ENCODE measurements at places on chromosomes 1 and 21.

GRCh38 chr1:39485046-39485803 is 6.2 kb upstream of the BMP8A start:
- H3K4me3 ChIP-seq = no peak overlapping the region
- peaks cover 19% of the 10 kb centered on the region for H3K36me3 ChIP-seq
- no peak for DNase-seq
- H3K4me1 ChIP-seq = no peaks in the 10 kb centered on the region

- H3K36me3 ChIP-seq = peaks cover 41% of the 10 kb centered on the region
- H3K27ac ChIP-seq = peak within 1 kb of the TSS; percentile 97
- H3K4me1 ChIP-seq = peaks cover 52% of the 10 kb centered on the region
These were observed at the start of gene TNFAIP8L2 for GRCh38 chr1:151156515-151156819. TNFAIP8L2 (plus strand) TSS chr1:151156649; CDS start chr1:151158698, 2,049 bp downstream.

GRCh38 chr1:3271866-3272265 is 182.6 kb upstream of the ARHGEF16 start:
- H3K4me3 ChIP-seq = no peak overlapping the region
- no peaks in the 10 kb centered on the region for H3K27me3 ChIP-seq
- no peak overlapping the region for H3K27ac ChIP-seq
- H3K36me3 ChIP-seq = no peaks in the 10 kb centered on the region

DNA sequence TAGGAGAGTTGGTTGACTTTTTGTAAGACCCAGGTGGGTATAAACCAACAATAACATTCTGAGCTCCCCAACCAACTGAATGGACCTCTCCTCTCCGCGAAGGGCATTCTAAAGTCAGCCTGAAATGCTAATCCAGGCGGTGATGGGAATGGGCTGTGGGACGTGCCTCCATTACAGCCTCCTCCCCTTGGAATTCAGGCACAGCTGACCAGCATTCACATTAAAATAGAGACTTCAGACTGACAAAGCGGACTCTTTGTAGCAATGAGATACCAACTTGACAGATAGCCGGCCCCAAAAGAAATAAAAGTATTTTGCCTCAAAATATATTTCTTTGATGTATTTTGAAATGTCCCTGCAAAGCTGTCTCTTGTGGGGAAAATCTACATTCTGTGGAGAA is 101.7 kb downstream of the KIF26B start:
- no peaks in the 10 kb centered on the region for H3K27me3 ChIP-seq
- peaks cover 2% of the 10 kb centered on the region for H3K36me3 ChIP-seq
- no peaks in the 10 kb centered on the region for H3K4me1 ChIP-seq
- no peak overlapping the region for H3K4me3 ChIP-seq

DNA sequence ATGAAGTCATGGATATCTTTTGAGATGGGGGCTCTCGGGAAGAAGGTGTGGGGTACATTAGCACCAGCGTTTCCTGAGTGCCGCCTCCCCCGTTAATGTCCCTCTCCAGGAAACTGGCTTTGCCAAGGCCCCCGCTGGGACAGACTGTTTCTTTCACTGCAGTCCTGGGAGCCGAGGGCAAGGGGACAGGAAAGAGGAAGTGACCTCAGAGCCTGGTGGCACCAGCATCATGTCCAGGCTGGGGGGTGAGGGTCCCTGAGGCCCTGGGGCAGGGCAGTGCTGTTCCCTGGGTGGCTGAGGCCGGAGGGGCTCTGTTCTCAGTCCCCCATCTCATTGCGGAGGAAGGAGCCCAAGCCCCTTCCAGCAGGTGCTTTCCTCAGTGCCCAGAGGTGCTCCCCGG is 5.8 kb downstream of the PFKL start:
- H3K27me3 ChIP-seq = no peaks in the 10 kb centered on the region
- no peak for DNase-seq
- peaks cover 34% of the 10 kb centered on the region for H3K4me1 ChIP-seq
- no peak overlapping the region for H3K4me3 ChIP-seq
- peaks cover 12% of the 10 kb centered on the region for H3K36me3 ChIP-seq

- H3K4me3 ChIP-seq = no peak overlapping the region
- H3K27me3 ChIP-seq = peaks cover 3% of the 10 kb centered on the region
- DNase-seq = no peak
These were observed 28.7 kb upstream of the FAM89A start for GRCh38 chr1:231068762-231069161.

DNA sequence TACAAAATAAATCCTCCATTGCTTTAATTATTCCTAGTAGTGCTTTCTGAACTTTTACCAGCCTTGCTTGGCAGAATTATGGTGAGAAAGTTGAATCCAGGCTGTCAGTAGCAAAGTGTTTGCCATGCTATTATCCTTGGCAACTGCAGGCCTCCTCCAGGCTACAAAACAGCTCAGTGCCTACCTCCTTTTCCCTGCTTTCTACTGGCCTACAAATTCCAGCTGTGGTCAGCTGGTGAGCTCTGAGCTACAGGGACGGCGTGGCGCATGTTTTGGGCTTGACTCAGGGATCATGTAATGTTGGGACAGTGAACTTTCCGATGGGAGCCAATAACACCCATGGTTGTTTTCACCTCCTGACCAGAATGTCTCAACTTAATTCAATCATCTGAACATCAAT is 456.1 kb upstream of the ADAMTS5 start:
- no peaks in the 10 kb centered on the region for H3K36me3 ChIP-seq
- DNase-seq = no peak
- H3K27me3 ChIP-seq = no peaks in the 10 kb centered on the region
- no peak overlapping the region for H3K4me3 ChIP-seq

- no peaks in the 10 kb centered on the region for H3K27me3 ChIP-seq
- DNase-seq = no peak
- H3K4me3 ChIP-seq = no peak overlapping the region
- no peaks in the 10 kb centered on the region for H3K4me1 ChIP-seq
- H3K36me3 ChIP-seq = no peaks in the 10 kb centered on the region
These were observed 8.1 kb upstream of the CMPK1 start for GRCh38 chr1:47325528-47325927.

- H3K4me3 ChIP-seq = no peak overlapping the region
- H3K27ac ChIP-seq = no peak overlapping the region
- no peaks in the 10 kb centered on the region for H3K36me3 ChIP-seq
- no peaks in the 10 kb centered on the region for H3K4me1 ChIP-seq
- no peak for DNase-seq
- H3K27me3 ChIP-seq = no peaks in the 10 kb centered on the region
These were observed 486.3 kb downstream of the PTBP2 start for GRCh38 chr1:97207868-97208267.

DNA sequence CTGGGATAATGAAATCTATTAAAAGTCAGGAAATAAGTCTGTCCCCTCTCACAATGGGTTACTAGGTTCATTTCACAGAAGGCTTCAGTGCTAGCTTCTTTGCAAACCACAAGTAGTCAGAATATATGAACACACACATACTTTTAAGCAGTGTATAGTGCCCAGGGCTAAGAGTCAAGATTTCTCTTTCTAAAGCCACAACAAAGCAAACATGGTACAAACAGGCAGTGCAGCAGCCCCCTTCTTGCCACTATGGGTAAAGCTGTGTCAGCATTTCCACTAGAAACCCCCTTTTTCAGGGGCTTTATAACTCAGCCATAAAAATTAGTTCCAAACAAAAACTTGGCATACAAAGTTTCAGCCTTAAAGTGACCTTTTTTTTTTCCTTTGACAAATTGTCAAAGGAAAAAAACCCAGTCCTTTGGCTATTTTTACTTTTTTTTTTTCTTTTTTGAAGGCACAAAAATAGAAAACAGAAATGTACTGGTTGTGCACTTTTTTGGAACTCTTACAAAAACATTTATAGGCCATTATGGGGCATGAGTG is 315.4 kb downstream of the LMO4 start:
- H3K27me3 ChIP-seq = peaks cover 4% of the 10 kb centered on the region
- no peak overlapping the region for H3K4me3 ChIP-seq
- H3K27ac ChIP-seq = no peak overlapping the region
- no peak for DNase-seq
- H3K4me1 ChIP-seq = peaks cover 8% of the 10 kb centered on the region
- H3K36me3 ChIP-seq = no peaks in the 10 kb centered on the region

GRCh38 chr1:26482921-26483320 is 10.7 kb downstream of the HMGN2 start:
- no peak for DNase-seq
- H3K36me3 ChIP-seq = peaks cover 7% of the 10 kb centered on the region
- H3K27me3 ChIP-seq = no peaks in the 10 kb centered on the region
- peaks cover 16% of the 10 kb centered on the region for H3K4me1 ChIP-seq

GRCh38 chr1:100292711-100293110 is 26.7 kb downstream of the RTCA start:
- peaks cover 19% of the 10 kb centered on the region for H3K36me3 ChIP-seq
- H3K4me3 ChIP-seq = no peak overlapping the region
- no peak overlapping the region for H3K27ac ChIP-seq
- H3K4me1 ChIP-seq = peaks cover 4% of the 10 kb centered on the region

GRCh38 chr1:47209091-47209490 is 19.3 kb upstream of the PDZK1IP1 start:
- peaks cover 15% of the 10 kb centered on the region for H3K27me3 ChIP-seq
- DNase-seq = no peak
- H3K27ac ChIP-seq = no peak overlapping the region
- H3K36me3 ChIP-seq = no peaks in the 10 kb centered on the region
- no peak overlapping the region for H3K4me3 ChIP-seq
- no peaks in the 10 kb centered on the region for H3K4me1 ChIP-seq

DNA sequence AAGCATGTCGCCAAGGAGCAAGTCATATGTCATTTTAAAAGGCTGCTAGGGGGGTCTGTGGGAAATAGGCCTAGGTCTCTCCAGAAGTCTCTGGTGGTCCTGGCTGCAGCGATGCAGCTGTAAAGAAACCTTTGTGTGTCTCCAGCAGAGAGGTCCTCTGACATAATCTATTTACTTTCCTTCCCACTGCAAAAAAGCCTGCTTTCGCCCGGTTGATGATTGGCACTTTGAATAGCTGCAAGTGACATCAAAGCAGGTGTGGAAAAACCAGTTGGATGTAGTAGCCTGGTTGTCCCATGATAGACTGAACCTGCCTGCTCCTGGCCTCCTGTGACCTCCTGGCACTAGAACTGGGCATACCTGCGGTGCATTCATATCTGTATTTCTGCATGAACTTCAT is 13.8 kb downstream of the RASSF5 start:
- peaks cover 7% of the 10 kb centered on the region for H3K4me1 ChIP-seq
- DNase-seq = no peak
- H3K36me3 ChIP-seq = no peaks in the 10 kb centered on the region
- H3K27ac ChIP-seq = no peak overlapping the region
- no peak overlapping the region for H3K4me3 ChIP-seq
- H3K27me3 ChIP-seq = no peaks in the 10 kb centered on the region

DNA sequence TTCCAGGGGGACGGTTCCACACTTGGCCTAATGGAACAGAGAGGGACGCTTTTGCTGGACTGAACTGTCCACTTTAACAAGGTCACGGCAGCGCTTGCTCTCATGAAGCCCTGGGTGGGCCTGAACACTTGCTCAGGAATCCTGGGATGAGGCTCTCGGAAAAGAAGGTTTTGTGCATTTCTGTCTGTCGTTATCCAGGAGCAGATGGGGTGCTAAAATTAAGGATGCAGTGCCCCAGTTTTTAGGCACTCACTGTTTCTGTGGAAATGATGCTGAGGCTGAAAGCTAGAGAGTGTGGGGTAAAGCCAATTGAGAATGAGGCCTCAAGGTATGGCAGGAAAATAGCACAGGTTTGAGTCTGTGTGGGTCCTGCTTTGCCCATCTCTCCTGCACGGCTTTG is 111.0 kb downstream of the DAB1 start:
- no peaks in the 10 kb centered on the region for H3K36me3 ChIP-seq
- no peaks in the 10 kb centered on the region for H3K27me3 ChIP-seq
- DNase-seq = no peak
- peaks cover under 1% of the 10 kb centered on the region for H3K4me1 ChIP-seq
- H3K4me3 ChIP-seq = no peak overlapping the region

GRCh38 chr1:87213135-87213515 is 115.6 kb upstream of the LMO4 start:
- DNase-seq = no peak
- no peak overlapping the region for H3K4me3 ChIP-seq
- no peaks in the 10 kb centered on the region for H3K36me3 ChIP-seq
- peaks cover 8% of the 10 kb centered on the region for H3K27me3 ChIP-seq
- H3K27ac ChIP-seq = no peak overlapping the region
- peaks cover 7% of the 10 kb centered on the region for H3K4me1 ChIP-seq

- DNase-seq = no peak
- H3K36me3 ChIP-seq = no peaks in the 10 kb centered on the region
- H3K4me1 ChIP-seq = no peaks in the 10 kb centered on the region
- H3K27me3 ChIP-seq = no peaks in the 10 kb centered on the region
These were observed 34.3 kb downstream of the AMY1C start for GRCh38 chr1:103783944-103784377.

GRCh38 chr1:21879928-21880618 is 57.0 kb downstream of the HSPG2 start:
- H3K36me3 ChIP-seq = no peaks in the 10 kb centered on the region
- DNase-seq = no peak
- H3K4me1 ChIP-seq = no peaks in the 10 kb centered on the region

DNA sequence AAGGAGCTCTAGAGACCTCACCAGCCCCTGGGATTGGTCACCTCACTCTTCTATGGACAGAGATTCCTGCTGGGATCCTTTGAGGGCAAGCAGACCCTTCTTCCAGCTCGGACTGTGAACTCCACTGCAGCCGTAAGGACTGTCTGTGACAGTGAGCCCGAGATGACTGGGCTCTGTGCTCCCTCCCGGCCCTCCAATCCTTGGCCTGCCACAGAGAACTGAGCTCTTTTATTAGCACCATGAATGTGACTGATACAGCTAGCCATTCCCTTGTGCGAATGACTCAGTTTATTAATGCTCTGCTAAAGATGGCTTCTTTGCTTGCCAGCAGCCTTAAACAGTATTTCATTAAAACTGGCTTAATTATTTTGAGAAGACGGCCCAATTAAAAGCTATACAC is 194.6 kb upstream of the LMO4 start:
- H3K27ac ChIP-seq = no peak overlapping the region
- H3K36me3 ChIP-seq = no peaks in the 10 kb centered on the region
- H3K27me3 ChIP-seq = peaks cover 40% of the 10 kb centered on the region
- no peak for DNase-seq

- no peak overlapping the region for H3K27ac ChIP-seq
- peaks cover 37% of the 10 kb centered on the region for H3K4me1 ChIP-seq
- DNase-seq = no peak
- no peaks in the 10 kb centered on the region for H3K36me3 ChIP-seq
These were observed 32.6 kb downstream of the KCNC4 start for GRCh38 chr1:110242731-110243130.

DNA sequence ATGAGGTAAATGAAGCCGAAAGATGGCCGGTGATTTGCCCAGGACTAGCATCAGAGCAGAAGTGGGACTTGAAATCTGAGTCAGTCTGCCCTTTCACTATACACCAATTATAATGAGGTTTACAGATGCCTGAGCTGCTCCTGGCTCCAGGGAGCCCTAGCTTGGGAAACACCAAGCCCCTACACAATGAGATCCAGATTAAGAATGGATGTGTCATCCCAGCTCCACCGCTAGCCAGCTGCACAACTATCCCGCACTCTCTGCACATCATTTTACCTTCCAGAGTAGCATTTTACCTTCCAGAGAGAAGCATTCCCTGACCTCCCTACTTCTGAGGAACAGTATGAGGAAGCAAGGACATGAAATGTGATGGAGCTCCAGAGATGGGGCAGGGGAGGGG is 27.0 kb downstream of the SERTAD4 start:
- H3K4me3 ChIP-seq = no peak overlapping the region
- no peaks in the 10 kb centered on the region for H3K36me3 ChIP-seq

DNA sequence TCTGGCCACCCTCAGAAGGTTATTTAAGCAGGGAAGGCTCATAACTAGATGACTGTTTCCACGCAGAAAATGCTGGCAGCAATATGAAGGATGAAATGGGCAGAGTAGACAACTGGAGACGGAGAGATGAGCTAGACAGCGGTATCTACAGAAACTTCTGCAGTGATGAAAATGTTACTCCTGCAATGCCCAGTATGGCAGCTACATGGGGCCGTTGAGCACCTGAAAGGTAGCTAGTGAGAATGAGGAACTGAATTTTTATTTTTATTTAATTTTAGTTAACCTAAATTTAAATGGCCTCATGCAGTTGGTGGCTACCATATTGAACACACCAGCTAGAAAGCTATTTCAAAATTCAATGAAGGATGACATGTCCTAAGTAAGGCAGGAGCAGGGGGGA is 27.3 kb downstream of the SIPA1L2 start:
- H3K36me3 ChIP-seq = peaks cover 4% of the 10 kb centered on the region
- peaks cover 15% of the 10 kb centered on the region for H3K4me1 ChIP-seq
- DNase-seq = no peak
- no peaks in the 10 kb centered on the region for H3K27me3 ChIP-seq
- H3K27ac ChIP-seq = no peak overlapping the region

Data from activated naive CD8-positive, alpha-beta T cell treated with anti-CD3 and anti-CD28 coated beads, Interleukin-2, amount 50 U/mL, for 24 hours (primary cell).